Natural killer cell treated with Interleukin-12 subunit alpha and Interleukin-12 subunit beta and Interleukin-15 and Interleukin-18, amount 100 ng/mL, for 72 hours (primary cell): ENCODE measurements at places on chromosomes 11 and 22.

GRCh38 chr11:57647960-57648800 lies 1.5 kb downstream of the YPEL4 start:
- no peak for DNase-seq

GRCh38 chr22:44972363-44973083 lies 37.3 kb downstream of the PHF21B start:
- DNase-seq: no peak

DNA sequence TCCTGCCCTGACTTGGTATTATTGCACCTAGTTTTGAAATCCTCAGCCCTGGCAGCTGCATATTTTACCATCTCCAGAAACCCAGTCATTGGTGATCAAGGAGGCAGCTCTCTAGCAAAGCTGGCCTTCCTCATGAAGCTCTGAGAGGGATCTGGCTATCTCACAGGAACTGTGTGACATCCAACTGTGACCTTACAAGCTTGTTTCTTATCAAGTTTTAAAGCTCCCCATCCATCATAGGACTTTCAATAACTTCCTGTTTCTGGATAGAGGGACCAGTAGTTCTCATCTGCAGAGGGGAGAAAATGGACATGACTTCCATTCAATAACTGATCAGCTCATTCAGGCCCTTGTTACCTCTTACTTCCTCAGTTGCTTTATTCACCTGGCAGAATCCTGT lies 18.2 kb downstream of the CALCA start:
- DNase-seq: no peak

DNA sequence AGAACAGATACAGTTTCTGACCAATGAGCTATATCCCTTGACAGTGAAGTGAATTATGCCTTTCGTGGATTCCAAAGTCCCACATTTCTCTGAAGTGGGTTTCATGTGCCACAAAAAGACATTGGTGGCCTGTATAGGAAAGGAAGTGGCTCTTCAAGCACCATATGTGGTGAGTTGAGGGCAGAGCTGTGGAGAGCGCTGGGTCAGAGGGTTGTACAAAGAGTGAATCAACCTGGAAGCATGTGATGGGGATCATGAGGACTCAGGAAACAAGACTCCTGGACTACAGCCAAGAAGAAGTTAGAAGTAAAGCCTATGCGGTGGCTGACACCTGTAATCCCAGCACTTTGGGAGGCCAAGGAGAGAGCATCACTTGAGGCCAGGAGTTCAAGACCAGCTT lies 579 bp upstream of the SLC5A4 start:
- no peak for DNase-seq

DNA sequence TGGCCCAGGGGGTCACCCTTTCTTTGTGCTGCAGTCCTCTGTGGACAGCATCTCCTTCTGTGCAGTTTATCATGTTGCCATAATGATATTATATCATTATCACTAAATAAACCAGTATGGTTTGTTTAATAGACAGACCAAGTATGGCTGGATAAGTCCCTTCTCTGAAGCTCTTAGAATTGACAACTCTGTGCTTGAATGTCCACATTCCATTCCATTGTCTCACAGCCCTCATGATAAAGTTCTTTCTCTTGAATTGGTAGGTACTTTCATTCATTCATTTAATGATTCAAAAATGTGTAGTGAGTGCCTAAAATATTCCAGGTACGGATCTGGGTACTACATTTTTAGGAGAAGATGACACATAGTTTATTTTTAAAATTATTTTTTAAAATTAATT lies 7.8 kb downstream of the RPS6KA4 start:
- no peak for DNase-seq

- no peak for DNase-seq
Measured at GRCh38 chr11:45436118-45436517, 150.0 kb upstream of the SYT13 start.

GRCh38 chr11:92702037-92702804 lies 267.2 kb upstream of the MTNR1B start:
- DNase-seq: no peak
